ENCODE measurements at places on chromosomes 7 and 10.
A peak's percentile ranks its signal among the peaks of the same experiment; 100 is the strongest.

GRCh38 chr10:74084955-74085354 is 65.7 kb downstream of the AP3M1 start:
- DNase-seq, result no peak

DNA sequence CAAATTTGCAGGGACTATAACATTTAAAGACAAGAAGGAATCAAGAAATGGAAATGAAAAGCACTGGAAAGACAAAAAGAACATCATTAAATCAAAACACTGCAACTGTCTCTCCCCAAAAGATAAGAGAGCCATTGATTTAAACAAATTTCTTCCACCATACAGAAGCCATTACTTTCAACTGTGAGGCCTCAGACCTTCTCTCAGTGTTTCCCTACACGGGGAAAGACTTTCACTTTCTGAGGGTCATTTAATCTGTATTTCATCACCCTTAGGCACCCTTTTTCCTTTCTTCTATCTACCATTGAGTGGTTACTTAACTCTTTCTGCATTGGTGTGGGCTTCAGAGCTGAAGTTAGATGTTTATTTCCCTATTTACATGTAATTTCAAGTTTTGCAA is 47.5 kb downstream of the CCDC172 start:
- DNase-seq, result no peak

DNA sequence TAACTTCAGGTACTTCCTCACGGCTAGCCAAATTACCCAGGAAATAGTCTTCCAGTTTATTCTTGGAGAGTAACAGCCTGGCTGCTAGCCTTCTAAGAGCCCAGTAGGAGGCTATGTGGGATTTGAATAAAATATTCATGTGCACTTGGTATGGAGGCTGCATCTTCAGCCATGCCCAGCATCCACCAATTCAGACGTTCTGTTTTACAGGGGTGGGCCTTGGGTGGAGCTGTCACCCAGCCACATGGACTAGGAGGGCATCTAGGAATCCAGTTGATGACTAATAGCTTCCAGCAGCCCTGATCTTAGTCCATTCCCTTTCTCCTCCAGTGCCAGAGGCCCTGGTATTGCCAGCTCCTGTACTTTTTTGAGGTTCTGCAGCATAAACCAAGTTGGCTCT is 66.3 kb upstream of the ZRANB1 start:
- peak; percentile 18 for DNase-seq

DNA sequence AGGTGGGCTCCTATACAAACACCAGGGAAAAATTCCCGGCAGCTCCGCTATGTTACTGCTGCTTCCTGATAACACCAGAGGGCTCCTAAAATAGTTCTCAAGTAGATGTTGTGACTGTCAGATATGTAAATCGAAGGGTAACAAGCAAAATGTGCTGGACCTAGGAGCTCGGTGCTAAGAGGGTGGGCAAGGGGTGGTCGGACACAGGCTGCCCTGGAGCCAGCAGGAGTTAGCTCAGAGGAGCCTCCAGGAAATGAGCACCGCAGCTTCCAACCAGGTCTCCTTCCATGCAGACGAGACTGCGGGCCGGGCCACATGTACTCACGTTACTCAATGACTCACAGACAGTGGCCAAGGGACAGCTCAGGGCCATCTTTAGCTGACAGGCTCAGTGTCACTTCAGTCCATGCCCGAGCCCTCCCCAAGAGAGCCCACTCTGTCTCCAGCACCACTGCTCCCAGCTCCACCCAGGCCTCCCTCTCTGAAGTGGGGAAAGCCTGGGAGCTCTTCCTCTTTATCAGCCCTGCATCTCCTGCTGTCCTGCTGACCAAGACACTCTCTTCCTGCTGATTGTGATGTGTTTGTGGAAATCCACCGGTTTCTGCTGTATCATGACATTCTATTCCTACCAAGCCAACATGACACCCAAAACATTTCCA is 37.2 kb upstream of the TMEM273 start:
- DNase-seq, result no peak

DNA sequence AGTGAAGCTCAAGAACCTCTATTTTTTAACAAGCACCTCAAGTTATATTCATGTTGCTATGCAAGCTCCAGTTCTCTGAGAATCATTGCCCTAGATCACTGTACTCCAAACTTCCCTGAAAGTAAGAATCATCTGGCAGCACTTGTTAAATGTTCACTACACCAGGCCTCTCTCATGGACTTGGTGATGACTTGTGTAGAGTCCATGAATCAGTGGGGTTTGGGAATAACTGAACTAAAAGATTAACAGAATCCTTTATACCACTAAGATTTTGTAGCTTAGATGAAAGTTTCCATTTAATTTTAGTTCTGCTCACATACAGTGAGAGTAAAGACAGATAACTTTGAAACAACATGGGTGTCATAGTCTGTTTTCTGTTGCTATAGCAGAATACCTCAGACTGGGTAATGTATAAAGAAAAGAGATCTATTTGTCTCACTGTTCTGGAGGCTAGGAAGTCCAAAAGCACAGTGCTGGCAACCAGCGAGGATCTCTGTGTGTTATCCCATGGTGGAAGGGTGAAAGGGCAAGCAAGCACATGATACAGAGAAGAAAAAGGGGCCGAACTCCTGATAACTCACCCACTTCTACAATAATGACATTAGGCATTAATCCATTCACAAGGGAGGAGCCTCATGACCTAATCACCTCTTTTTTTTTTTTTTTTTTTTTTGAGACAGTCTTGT is 27.9 kb upstream of the AOAH start:
- no peak for DNase-seq

DNA sequence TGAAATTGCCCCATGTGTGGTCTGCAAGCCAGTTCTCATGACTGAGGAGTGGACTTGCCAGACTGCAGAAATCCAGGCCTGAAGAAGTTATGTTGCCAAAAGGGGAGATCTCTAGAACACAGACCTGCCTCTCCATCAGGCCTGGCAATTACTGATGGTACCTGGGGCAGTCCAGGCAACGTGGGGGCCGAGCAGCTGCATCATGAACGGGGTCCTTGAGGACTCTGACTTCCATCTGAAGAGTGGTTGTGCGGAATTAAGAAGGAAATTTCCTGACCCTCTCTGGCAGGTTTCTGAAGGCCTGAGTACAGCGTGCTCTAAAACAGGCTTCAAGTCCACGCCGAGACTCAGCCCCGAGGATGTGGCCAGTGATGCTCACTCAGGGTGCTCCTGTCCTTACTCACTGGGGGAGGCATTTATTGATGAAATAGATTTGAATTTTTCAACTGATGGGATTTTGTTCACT is 30.4 kb downstream of the RAMP3 start:
- no peak for DNase-seq

DNA sequence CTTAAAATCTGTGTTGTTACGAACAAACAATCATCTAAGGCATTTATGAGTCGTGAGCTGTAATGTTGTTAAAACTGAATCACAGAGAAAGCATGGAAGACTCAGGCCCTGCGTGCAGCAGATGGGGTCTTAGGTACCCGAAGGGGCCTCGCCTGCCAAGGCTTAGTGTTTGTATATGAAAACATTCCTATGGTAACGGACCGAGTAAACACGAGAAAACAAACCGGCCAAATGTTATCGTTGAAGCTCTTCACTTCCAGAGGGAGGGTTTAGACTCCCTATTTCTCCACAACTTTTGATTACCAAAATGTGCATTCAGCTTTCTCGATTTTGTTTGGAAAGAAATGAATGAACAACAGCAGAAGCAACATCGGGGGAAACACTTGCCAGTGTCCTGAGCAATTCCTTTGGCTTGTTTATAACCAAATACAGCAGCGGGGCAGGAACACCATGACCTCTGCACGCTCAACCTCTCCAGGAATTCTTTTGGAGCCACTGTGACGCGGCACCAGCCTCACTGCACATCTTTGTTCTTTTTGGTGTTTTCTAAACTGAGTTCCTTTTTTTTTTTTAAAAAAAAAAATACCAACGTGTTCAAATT is 121.6 kb upstream of the KLF6 start:
- no peak for DNase-seq

- peak; percentile 67 for DNase-seq
Measured at GRCh38 chr10:6669269-6669859, 89.3 kb upstream of the PRKCQ start.

DNA sequence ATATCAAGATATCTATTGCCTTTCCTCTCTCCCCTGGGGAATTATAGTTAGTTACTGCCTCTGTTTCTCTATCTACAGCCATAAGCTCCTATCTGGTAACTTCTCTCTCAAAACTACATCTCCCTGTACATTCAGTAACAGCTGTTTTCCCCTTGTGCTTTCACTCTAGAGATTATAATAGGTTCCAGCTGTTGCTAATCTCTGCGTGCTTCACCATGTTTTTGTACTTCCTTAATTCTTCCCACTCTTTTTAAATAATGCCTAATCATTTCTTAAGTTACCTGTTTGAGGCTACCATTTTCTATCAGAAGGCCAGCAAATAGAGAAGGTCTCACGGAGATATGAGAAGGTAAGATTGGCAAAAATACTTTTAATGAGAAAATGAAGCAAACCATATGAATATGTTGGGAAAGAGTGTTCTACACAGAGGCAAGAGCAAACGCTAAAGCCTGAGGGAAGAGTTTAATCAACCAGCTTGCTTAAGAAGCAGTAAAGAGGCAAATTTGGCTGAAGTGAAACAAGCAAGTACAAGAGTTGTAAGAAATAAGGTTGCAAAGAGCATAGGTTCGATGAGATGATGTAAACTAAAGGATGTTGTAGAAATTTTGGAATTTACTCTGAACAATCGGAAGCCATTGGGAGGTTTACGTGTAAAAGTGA is 101.9 kb upstream of the HGF start:
- no peak for DNase-seq

GRCh38 chr10:131574363-131574706 is 262.8 kb upstream of the TCERG1L start:
- no peak for DNase-seq

- DNase-seq, result no peak
Measured at GRCh38 chr7:1754345-1754908, 84.3 kb downstream of the ELFN1 start.

DNA sequence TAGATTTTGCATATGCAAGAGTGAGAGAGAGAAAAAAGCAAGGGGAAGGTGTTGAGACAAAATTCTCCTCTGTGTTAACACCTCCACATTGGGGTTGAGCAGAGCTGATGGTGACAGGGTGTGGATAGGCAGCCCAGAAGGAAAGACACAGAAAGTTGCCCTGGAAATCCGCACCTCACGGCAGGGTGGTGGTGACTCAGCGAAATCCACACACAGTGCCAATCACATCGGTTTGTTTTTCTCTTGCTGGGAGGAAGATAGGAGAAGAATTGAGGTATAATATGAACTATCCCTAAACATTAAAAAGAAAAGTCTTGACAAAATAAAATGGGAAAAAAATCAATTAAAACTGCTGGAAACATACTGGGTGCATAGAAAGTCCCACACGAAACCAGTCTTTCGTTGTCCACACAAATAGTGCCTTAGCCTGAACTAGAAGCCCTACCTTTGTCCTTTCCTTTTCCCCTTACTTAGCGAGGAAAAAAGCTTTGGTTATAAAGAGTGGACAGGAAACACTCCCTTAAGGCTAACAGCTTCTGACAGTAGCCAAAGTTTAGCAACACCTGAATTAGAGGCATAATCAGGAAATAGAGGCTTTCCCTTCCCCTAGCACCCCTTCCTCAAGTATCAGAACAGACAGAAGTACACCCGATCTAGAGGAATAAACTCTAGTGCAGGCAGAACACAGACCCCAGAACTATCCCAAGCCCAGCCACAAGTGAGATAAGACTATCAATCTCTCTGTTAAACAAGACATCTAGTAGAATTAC is 39.2 kb upstream of the DNAJC1 start:
- peak; percentile 84 for DNase-seq

DNA sequence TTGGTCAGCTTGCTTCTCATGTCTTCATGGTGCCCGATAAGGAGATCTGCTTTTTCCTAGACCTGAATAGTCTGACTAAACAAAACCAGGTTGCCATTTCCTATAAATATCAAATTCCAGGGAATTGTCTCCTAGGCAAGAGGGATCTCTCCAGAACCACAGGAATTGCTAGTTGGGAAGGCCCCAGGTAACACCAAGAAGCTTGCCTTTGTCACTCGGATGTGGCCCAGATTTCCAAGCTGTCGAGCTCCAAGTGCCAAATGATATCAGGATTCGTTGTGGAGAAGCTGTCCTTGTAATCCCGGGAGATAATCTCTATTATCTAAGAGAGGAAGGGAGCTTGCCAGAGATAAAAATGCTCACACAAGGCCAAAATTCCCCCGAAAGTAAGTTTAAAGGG is 1288.5 kb upstream of the AUTS2 start:
- no peak for DNase-seq

DNA sequence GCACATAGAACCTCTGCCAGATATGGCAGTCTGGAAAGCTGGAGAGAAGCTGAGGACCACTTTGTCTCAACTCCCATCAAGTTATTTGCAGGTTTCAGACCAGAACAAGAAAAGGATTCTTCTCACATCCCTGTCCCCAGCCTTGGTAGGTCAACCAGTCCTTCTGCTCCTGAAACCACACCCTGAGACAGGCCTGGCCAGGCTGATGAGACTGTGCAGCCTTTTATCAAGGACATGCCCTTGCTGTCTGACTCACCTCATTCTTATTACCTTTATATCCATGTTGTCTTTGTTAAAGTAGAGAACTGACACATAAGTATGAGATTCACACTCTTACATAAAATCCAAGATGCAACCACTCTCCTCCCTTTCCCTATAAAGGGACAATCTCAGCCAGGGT is 354.9 kb downstream of the PLXNA4 start:
- DNase-seq, result peak; percentile 21

DNA sequence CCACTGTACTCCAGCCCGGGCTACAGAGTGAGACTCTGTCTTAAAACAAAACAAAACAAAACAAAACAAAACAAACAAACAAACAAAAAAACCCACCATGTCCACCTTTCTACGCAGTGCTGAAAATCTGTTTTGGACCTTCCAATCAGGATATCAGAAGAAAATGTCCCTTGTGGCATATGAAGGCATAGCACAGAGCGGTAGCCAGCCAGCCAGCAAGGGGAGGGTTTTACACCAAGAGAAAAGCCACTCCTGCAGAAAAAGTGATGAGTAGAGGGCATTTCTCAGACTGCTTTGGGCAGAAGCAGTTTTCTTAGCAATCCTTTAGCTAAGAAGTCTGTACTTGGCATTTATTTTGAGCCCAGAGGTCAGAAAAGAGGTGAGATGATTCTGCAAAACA is 612.2 kb downstream of the TYW1 start:
- no peak for DNase-seq

- peak; percentile 77 for DNase-seq
Measured at GRCh38 chr7:90708841-90709317, 112.8 kb downstream of the CDK14 start.

Measured in DMS53 (cell line).